ENCODE measurements at places on chromosomes 4 and X. TPM values are rescaled to one million over a fixed set of nuclear protein-coding genes. Genes with fewer than 3 reads are reported as not detected.

- H3K27ac ChIP-seq: no peak overlapping the region
- DNase-seq: peak; percentile 42
- H3K27me3 ChIP-seq: peaks cover 5% of the 10 kb centered on the region
- H3K36me3 ChIP-seq: no peaks in the 10 kb centered on the region
- peak overlapping the region; percentile 65 for H3K4me3 ChIP-seq
Measured at GRCh38 chr4:153152501-153153338, 51.5 kb upstream of the TRIM2 start.

GRCh38 chrX:116204932-116205331, 34.4 kb downstream of the AGTR2 start:
- no peak overlapping the region for H3K4me3 ChIP-seq
- peaks cover 17% of the 10 kb centered on the region for H3K27me3 ChIP-seq
- H3K36me3 ChIP-seq: no peaks in the 10 kb centered on the region
- no peak for DNase-seq

DNA sequence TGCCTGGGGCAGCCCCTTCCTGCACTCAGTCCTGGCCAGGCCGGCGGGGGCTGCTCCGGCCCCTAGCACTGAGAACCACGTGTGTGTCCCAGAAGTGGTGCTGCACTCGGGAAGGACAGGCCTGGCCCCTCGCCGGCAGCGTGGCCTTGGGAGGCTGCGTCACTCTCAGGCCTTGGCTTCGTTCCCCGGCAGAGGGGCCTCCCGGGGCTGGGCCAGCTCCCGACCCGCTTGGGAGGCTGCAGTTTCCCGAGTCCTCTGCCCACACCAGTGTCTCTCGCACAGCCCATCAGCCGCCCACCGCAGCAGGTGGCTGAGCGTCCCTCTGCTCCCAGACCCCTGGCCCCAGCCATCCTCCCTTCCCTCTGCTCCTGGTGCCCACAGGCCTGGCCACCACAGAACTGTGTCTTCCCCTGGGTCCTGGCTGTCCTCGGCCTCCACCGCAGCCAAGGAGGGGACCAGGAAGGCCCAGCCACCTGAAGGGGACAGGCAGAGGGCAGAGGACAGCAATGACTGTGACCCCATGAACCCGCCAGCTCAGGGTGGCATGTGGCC, 10.9 kb upstream of the CPLX1 start:
- H3K27me3 ChIP-seq: no peaks in the 10 kb centered on the region
- DNase-seq: peak; percentile 91
- no peaks in the 10 kb centered on the region for H3K36me3 ChIP-seq
- no peak overlapping the region for H3K4me3 ChIP-seq

GRCh38 chrX:131841496-131842437, 181.3 kb upstream of the STK26 start:
- no peaks in the 10 kb centered on the region for H3K36me3 ChIP-seq
- no peak overlapping the region for H3K27ac ChIP-seq
- H3K4me1 ChIP-seq: no peaks in the 10 kb centered on the region
- peaks cover 20% of the 10 kb centered on the region for H3K27me3 ChIP-seq

GRCh38 chr4:168843635-168844034, 166.4 kb downstream of the CBR4 start:
- H3K4me1 ChIP-seq: peaks cover 26% of the 10 kb centered on the region
- H3K27ac ChIP-seq: no peak overlapping the region
- no peaks in the 10 kb centered on the region for H3K27me3 ChIP-seq
- no peak for DNase-seq

GRCh38 chrX:80293354-80293753, 126.9 kb upstream of the TENT5D start:
- no peaks in the 10 kb centered on the region for H3K27me3 ChIP-seq
- no peaks in the 10 kb centered on the region for H3K4me1 ChIP-seq
- DNase-seq: no peak

GRCh38 chr4:155629956-155630355, 36.7 kb upstream of the GUCY1A1 start:
- DNase-seq: no peak
- H3K27ac ChIP-seq: no peak overlapping the region
- no peaks in the 10 kb centered on the region for H3K27me3 ChIP-seq
- no peaks in the 10 kb centered on the region for H3K4me1 ChIP-seq

GRCh38 chrX:46965125-46965758, 53.0 kb downstream of the JADE3 start:
- peaks cover 6% of the 10 kb centered on the region for H3K4me1 ChIP-seq
- H3K4me3 ChIP-seq: no peak overlapping the region
- H3K36me3 ChIP-seq: no peaks in the 10 kb centered on the region
- no peak for DNase-seq
- H3K27me3 ChIP-seq: no peaks in the 10 kb centered on the region

DNA sequence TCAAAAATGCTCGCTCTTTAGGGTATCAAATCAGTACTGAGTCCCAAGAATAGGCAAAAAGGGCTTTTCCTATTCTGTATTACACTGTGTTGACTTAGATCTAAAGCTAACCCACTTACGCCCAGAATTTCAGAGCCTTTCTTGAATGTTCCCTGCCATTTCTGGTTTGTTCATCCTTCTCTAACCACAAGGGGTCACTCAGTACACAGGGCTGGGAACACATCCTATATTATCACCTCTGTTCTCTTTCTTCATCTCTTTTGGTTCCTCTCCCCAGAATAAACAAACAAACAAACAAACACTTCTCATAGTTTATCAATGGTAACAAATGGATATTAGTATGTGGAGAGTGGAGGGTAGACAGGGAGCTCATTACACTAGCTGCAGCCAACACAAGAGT, 25.5 kb upstream of the MORC4 start:
- no peaks in the 10 kb centered on the region for H3K4me1 ChIP-seq
- no peaks in the 10 kb centered on the region for H3K36me3 ChIP-seq
- no peak overlapping the region for H3K27ac ChIP-seq
- peaks cover 15% of the 10 kb centered on the region for H3K27me3 ChIP-seq

DNA sequence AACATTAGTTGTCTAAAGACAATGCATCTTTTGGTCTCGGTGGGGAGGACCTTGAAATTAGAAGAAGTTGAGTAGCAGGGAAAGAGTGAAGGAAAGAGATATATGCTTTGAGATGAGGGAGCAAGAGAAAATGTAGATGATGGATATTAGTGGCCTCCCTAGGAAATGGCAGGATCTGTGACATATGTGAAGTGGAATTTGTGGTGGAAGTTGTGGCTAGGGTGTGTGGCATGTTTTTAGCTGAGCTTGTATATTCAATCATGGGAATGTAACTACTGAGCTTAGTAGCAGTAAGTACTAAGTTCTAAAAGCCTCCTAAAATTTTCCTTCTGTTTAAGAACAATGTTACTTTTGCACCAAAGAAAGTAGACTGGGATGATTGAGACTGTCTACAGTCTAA, 382.8 kb upstream of the CTSO start:
- no peaks in the 10 kb centered on the region for H3K4me1 ChIP-seq
- H3K36me3 ChIP-seq: no peaks in the 10 kb centered on the region
- H3K27me3 ChIP-seq: no peaks in the 10 kb centered on the region
- H3K4me3 ChIP-seq: no peak overlapping the region
- DNase-seq: no peak
- no peak overlapping the region for H3K27ac ChIP-seq

GRCh38 chrX:148611993-148612392, 111.6 kb downstream of the AFF2 start:
- no peak overlapping the region for H3K4me3 ChIP-seq
- H3K27me3 ChIP-seq: no peaks in the 10 kb centered on the region
- H3K27ac ChIP-seq: no peak overlapping the region
- DNase-seq: no peak

- H3K4me1 ChIP-seq: no peaks in the 10 kb centered on the region
- H3K27ac ChIP-seq: no peak overlapping the region
- H3K4me3 ChIP-seq: no peak overlapping the region
- no peaks in the 10 kb centered on the region for H3K36me3 ChIP-seq
- no peaks in the 10 kb centered on the region for H3K27me3 ChIP-seq
- no peak for DNase-seq
Measured at GRCh38 chr4:84737656-84738055, 154.7 kb downstream of the CDS1 start.

DNA sequence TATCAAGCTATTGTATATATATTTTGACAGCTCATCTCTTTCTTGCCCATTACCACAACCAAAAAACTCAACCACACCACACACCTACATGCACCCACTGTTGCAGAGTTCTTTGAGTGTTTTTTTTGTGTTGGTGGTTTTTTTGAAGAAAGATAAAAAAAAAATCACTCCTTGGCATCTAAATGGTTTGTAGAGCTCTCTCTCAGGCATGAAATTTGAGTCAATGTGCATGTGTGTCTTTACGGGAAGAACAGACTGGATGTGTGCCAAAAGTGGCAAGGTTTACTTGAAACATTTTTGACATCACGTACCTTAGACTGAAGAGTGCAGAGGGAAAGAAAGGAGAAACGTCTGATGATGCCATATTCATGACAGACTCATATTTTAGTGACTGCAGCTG, 154.2 kb downstream of the FHIP1A start:
- H3K27me3 ChIP-seq: no peaks in the 10 kb centered on the region
- peaks cover 17% of the 10 kb centered on the region for H3K4me1 ChIP-seq
- no peak for DNase-seq
- H3K36me3 ChIP-seq: no peaks in the 10 kb centered on the region

- no peak for DNase-seq
- H3K27me3 ChIP-seq: no peaks in the 10 kb centered on the region
- no peak overlapping the region for H3K4me3 ChIP-seq
- H3K36me3 ChIP-seq: no peaks in the 10 kb centered on the region
- H3K27ac ChIP-seq: peak overlapping the region; percentile 69
Measured at GRCh38 chr4:139921429-139922184, 232.4 kb downstream of the MAML3 start.

Gene STAP1
- not detected for total RNA-seq

Gene SMIM31
- not detected for total RNA-seq

Gene FAM47E
- 8.0 TPM for total RNA-seq

Gene JADE3
- total RNA-seq: 15.7 TPM

Gene NPY2R
- not detected for total RNA-seq

Gene ARHGAP4
- 22.7 TPM for total RNA-seq

Gene SHOX
- total RNA-seq: not detected
